ENCODE measurements at places on chromosomes 2 and 18.

GRCh38 chr2:86360776-86361175 lies 23.4 kb upstream of the REEP1 start:
- DNase-seq = no peak

- no peak for DNase-seq
Observed at GRCh38 chr2:161847910-161848309, 223.7 kb downstream of the SLC4A10 start.

GRCh38 chr2:217900780-217901360 lies 101.9 kb downstream of the TNS1 start:
- no peak for DNase-seq

GRCh38 chr2:39593439-39594393 lies 72.0 kb upstream of the TMEM178A start:
- no peak for DNase-seq
